ENCODE measurements at places on chromosomes 16 and 17.

DNA sequence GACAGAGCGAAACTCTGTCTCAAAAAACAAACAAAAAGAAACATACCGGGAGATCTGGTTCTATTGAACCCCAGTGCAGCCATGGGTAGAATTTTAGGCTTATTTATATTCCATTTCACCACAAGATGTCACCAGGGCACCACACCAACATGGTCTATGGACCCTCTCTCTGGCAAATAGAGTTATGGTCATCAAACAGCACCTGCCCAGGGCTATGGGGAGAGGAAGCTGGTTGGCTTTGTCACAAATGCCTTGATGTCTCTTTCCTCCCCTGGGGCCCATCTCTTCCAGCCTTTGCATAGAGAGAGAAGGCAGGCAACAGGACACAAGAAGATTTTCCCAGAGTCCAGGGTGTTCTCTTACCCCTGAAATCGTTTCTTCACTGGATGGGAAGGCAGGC lies 128.4 kb downstream of the WWOX start:
- no peak for DNase-seq

GRCh38 chr16:66427871-66428681 lies 981 bp downstream of the BEAN1 start:
- DNase-seq = no peak

GRCh38 chr17:36863676-36864612 lies 73.3 kb upstream of the LHX1 start:
- no peak for DNase-seq

DNA sequence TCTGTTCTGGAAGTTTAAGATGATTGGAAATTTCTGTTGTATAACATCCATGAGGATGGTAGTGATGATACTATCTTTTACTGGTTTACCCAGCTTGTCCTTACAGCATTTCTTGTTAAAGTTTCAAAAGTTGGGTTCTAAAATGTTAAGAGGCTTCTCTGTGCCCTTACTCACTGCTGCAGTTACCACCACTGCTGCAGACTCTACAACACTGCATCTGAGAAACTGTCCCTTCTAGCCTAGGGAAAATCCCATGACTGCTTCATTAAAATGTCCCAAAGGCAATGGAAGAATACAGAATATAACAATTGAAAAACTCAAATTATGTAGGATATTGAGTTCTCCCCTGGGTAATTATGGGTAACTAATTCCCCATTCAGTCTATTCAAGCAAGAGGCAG lies 3.8 kb upstream of the NSRP1 start:
- DNase-seq = no peak

DNA sequence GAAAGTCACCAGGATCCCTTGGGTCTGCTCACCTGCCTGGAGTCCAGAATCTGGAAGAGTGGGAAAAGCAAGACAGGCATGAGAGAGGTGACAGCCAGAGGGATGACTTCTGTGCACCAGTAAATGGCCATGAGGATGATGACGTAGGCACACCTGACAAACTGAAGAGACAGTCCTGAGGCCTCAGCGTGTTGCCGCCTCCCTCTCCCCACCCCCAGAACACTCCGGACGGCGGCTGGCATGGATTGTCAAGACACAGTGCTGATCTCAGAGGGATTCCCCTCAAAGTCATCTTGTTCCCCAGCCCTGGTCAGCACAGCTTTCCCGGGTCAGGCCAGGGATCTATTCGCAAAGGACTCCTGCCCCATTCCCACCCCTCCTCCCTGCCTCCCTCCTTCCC lies 6.2 kb downstream of the SLC13A5 start:
- no peak for DNase-seq

- no peak for DNase-seq
Observed at GRCh38 chr17:29590411-29591145, 1.1 kb upstream of the GIT1 start.

DNA sequence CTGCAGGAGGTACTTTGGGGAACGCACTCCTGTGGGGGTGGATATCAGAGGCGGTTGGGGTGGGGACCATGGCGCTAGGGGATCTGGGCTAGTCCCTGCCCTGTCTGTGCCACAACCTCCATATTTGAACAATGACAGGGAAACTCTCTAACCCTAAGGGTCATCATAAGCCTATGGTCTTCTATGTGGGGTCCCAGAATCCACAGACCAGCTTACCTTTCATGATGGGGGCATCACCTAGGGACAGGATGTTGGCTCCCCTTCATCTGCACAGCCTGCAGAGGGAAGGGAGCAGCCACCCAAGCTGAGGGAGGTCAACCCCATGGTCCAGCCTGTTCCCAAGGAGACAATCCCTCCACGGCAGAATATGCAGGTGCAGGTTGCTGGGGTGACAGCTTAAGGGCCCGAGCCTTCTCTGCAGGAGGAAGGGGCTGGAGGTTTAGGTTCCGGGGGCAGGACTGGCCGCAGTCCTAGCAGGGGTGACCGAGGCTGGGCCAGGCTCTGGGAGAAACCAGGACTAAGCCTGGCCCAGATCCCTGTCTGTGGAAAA lies 1.7 kb downstream of the ORAI3 start:
- DNase-seq = no peak

DNA sequence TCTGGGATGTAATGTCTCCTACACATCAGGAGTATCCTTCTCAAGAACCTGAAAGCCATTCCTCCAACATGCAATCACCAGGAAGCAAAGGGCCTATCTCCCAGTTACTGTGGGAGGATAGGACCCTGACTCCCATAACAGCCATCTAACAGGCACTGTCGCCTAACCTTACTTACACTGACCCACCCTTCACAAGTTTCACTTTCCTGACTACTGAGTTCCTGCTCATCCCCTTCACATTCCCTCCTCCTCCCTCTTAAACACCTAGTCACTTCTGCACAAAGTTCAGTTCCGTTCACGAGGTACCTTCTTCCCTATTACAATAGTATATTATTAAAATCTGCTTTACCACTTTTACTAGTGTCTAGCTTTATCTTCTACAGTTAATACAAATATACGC lies 1.3 kb downstream of the C17orf67 start:
- no peak for DNase-seq

GRCh38 chr17:55410722-55411462 lies 10.7 kb downstream of the MMD start:
- no peak for DNase-seq

DNA sequence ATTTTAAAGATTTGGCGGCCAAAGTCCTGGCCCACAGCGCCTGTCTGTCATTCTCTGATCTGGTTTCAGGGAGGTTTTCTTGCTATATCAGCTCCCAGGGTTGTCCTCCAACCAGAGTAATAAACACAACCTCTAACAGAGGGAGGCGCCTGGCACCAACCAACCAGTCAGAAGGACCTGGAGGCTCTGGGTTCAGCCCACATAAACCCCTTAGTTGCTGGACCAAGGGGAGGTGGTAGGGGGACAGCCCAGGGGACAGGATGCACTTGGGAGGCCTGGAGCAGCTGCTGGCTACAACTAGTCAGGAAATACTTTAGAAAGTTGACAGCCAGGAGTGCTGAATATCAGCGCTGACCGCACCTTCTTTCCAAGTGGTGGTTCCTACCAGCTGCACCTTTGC lies 41.7 kb upstream of the CDRT4 start:
- DNase-seq = no peak

GRCh38 chr16:4392382-4393239 lies 21.0 kb downstream of the VASN start:
- DNase-seq = no peak

- DNase-seq = no peak
Observed at GRCh38 chr17:31596382-31597323, 205.2 kb downstream of the RAB11FIP4 start.

GRCh38 chr17:82882715-82883418 lies 43.0 kb upstream of the ZNF750 start:
- peak; percentile 86 for DNase-seq

DNA sequence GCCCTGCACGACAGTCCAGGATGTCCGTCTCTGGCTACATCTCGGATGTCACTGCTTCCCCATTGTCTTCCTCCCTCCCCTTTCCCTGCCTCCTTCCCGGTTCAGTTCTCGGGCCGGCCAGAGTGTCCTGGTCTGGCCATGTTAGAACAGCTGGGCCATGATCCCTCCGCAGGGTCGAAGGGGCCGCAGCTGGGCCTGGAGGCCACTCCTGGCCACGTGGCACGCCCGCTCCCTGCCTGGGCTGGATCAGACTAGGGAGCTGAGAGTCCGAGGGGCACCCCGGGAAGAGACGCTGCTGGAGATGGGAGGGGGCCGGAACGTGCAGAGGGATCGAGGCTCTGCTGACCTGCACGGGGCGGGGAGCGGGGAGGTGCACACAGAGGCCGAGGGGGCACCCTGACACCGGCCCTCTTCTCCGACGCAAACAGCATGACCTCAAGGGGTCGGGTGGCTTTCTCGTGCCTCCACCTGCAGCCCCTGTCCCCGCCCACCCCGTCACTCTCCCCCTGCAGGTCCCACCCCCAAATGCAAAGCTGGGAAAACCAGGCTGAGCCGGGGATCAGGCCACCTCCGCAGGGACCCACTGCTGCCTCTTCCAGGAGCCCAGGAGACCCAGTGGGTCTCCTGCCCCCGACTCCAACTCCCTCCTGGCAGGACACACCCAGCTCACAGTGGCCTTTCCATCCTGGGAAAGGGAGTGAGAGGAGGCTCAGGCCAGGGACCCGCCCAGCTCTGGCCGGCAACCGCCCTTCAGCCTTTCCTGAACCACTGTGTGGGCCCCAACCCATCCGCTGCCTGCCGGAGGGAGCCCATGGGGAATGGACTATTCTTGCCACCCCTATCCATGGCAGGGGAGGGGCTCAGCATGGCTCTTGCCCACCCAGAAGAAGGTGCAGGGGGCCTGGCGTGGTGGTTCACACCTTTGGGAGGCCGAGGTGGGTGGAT lies 38.5 kb downstream of the CTU2 start:
- no peak for DNase-seq

DNA sequence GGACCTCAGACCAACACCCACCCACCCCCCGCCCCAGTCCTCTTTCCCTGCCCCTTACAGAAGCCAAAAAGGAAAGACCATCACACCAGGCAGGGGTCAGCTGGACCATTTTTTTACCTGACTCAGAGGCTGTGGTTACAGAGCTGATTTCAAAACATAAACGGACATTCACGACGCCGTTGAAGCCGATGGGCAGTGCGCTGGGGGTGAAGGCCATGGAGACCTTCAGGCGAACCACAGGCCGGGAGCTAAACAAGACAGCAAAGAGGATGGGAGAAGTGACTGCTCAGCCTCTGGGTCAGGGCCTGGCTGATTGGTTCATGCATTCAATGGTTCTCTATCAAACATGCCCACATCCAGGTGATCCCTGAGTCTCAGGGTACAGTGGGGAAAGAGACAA lies 24.1 kb downstream of the HASPIN start:
- no peak for DNase-seq

DNA sequence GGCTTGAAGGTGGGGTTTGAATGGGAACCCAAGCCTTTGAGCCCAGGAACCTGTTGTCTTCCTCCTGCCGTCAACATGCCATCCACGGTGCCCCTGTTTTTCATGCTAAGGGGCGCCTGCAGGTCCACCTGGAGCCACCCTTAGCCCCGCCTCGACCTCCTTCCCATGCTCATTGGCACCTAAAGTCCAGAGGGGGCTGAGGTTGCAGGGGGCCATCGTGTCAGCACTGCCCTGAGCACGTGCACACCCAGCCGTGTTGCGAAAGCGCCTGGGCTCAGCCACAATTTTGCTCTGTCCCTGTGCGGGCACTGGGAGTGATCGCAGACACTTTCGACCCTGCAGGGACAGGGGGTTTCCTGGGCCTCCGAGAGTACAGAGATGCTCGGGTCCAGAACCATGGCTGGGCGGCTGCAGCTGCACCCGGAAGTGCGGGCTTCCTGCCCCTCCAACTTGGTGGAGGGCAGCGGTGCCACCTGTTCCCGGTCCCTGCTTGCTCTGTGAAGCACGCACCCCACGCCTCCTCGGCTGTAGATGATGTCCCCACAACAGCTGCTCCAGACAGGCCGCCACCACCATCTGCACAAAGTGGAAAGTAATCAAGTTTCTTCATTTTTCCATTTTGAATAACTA lies 454.7 kb downstream of the CDH8 start:
- DNase-seq = no peak

GRCh38 chr17:49738456-49739163 lies 25.3 kb downstream of the FAM117A start:
- DNase-seq = no peak

DNA sequence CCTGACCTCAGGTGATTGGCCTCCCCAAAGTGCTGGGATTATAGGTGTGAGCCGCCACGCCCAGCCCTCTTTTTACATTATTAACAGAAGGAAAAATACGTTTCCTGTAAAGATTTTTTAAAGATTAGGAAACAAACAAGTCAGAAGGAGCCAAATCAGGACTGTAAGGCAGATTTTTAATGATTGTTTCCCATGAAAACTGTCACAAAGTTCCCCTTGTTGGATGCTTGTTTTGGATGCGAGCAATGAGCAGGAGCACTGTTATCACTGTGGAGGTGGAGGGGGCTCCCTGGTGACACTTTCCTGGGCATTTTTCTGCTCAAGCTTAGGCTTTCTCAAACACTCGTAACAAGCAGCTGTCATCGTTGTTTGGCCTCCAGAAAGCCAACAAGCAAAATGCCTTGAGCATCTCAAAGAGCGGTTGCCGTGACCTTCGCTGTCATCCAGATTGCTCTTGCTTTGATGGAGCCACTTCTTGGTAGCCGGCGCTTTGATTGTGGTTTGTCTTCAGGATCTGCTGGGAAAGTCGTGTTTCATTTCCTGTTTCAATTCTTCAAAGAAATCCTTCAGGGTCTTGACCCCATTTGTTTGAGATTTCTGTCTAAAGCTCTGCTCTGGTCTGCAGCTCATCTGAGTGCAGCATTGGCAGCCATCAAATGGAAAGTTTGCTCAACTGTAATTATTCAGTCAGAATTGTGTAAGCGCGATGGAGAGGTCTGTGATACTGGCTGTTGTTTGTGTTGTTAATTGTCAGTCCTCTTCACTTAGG lies 128.7 kb downstream of the RPTOR start:
- no peak for DNase-seq

- no peak for DNase-seq
Observed at GRCh38 chr17:6084311-6085161, 14.4 kb downstream of the WSCD1 start.

GRCh38 chr16:11205065-11205699 lies 50.8 kb downstream of the SOCS1 start:
- DNase-seq = no peak

GRCh38 chr17:79609049-79609589 lies 1.7 kb downstream of the RBFOX3 start:
- DNase-seq = no peak

- DNase-seq = peak; percentile 73
Observed at GRCh38 chr16:30896889-30897733, 697 bp downstream of the CTF1 start.

DNA sequence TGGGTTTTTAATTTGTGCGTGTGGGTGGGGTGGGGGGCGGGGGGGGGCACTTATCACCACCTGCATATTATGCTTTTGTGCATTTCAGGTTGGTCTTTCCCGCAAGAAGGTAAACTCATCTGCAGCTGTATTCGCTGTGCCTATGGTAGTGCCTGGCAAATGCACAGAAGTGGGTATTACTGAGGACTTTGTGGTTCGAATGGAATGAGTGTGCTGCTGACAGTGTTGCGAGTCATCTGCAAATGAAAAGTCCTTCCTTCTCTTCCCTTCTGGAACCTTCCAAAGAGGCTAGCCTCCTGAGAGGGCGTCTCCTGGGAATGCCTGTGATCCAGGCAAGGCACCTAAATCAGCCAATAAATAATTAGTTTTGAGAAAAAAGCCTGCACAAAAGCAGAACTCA lies 532.9 kb downstream of the MAF start:
- DNase-seq = no peak

Measured in activated gamma-delta T cell treated with Interleukin-2 at 50 U/mL for 16 hours (primary cell).